ENCODE measurements at places on chromosomes 12 and 14.

DNA sequence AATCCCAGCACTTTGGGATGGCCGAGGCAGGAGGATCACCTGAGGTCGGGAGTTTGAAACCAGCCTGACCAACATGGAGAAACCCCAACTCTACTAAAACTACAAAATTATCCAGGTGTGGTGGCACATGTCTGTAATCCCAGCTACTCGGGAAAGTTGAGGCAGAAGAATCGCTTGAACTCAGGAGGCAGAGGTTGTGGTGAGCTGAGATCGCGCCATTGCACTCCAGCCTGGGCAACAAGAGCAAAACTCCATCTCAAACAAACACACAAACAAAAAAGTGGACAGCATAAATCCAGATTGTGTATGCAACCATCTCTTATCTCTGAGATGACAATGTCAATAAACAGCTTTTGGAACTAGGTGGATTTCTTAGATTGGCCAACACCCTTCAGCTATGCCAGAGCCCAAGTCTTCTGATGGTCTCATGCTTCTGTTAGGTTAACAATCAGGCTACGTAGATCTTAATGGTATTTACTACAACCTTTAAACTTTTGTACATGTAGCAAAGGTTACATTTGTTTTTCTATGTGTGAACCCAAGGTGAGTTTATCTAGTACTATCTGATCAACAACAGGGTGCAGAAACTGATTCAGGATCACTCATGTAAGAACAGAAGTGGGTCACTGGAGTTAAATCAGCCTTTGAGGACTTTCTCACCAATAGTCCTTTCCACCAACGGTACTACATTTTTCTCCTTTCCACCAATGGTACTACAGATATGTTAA, 73.7 kb downstream of the DUSP16 start:
- DNase-seq: no peak

GRCh38 chr12:24153079-24153478, 203.6 kb upstream of the SOX5 start:
- no peak for DNase-seq

DNA sequence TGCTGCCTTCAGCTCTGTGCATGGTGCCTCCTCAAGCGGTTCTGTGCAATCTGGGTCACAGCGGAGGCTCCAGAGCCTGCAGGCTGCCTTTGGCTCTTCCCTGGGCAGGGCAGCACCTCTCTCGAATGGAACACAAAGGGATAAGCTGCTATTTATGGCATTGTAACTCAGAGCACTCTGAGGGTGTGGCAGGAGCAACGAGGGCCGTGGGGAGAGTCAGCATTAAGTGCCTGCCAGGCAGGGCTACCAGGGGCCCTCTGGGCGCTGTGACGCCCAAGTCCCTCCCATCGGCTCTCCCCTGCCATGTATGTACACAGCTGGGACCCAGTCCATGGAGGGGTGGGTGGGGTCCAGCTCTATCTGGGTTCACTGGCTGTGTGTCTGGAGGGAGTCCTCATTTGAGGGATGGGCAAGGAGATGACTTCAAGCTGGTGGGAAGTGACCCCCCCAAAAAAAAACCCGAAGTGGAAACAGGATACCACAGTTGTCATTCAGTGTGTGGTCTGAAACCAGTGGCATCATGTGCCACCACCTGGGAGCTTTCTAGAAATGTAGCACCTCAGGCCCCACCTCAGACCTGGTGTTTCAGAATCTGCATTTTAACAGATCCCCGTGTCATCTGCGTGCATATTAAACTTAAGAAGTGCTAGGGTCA, 44.0 kb upstream of the OAS1 start:
- no peak for DNase-seq

GRCh38 chr12:100476013-100476751, 2.5 kb downstream of the NR1H4 start:
- no peak for DNase-seq

GRCh38 chr14:73567951-73568885, 795 bp upstream of the ACOT2 start:
- DNase-seq: no peak

- DNase-seq: no peak
These were observed 50.1 kb downstream of the KLRG1 start for GRCh38 chr12:9039397-9039977.

- DNase-seq: no peak
These were observed 3.1 kb downstream of the PRKAB1 start for GRCh38 chr12:119671070-119671469.

DNA sequence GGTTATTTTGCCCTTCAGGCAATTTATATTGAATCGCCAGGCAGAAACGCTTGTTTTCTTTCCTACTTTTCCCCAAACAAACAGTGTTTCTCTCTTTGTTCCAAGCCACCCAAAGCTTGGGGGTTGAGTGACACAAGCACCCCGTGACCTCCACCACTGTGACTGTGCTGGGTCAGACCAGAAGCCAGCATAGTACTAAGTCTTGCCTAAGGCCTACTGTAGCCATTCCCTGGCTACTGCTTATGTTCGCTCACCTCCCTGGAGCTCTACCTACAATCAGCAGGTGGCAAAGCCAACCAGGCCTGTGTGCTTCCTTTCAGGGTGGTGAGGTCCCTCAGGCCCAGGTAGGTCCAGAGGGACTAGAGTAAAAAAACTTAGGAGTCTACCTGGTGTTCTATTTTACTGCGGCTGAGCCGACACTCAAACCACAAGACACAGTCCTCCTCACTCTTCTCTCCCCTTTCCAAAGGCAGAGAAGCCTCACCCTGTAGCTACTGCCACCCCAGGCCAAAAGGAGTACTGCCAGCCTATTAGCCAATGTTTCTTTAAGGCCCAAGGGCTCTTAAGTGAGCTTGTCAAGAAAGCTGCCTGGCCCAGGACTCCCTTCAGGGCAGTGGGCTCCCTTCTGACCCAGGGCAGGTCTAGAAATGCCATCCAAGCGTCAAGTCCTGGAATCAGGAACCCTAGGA, 411.8 kb upstream of the MIS18BP1 start:
- no peak for DNase-seq

GRCh38 chr12:31021809-31022494, 51.7 kb upstream of the DDX11 start:
- no peak for DNase-seq

- DNase-seq: no peak
These were observed 44.1 kb downstream of the SETD3 start for GRCh38 chr14:99436247-99437180.

GRCh38 chr12:76074701-76075336, 9.7 kb downstream of the NAP1L1 start:
- DNase-seq: no peak

GRCh38 chr12:2614341-2614740, 180.4 kb upstream of the FKBP4 start:
- no peak for DNase-seq

DNA sequence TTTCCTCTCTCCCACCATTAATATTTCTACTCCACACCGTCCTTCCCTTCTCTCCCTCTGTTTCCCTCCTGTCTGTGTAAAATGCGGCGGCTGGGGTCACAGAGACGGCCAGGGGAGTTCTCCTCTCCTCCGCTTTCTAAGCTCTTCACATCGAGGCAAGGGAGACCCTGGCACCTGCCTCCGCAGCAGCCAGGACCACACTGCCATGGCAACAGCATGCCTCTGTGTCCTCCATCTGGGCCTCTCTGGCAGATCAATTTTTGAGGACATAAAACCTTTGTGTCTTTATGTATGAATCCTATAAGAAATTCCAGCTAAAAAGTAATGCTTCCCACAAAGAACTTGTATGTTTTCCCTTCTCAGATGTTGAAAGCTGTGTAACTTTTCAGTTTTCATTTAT, 41.4 kb downstream of the DYRK4 start:
- DNase-seq: no peak

DNA sequence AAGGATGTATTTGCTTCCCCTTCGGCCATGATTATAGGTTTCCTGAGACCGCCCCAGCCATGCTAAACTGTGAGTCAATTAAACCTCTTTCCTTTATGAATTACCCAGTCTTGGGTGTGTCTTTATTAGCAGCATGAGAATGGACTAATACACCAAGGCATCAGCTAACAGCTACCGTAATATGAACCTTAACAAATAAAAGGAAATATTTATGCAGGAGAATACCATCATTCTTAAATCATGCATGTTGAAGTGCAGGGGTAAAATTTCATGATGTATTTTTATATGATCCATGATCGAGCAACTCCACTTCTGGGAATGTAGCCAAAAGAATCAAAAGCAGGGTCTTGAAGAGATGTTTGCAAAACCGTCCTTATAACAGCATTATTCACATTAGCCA, 379.0 kb downstream of the NPAS3 start:
- no peak for DNase-seq

DNA sequence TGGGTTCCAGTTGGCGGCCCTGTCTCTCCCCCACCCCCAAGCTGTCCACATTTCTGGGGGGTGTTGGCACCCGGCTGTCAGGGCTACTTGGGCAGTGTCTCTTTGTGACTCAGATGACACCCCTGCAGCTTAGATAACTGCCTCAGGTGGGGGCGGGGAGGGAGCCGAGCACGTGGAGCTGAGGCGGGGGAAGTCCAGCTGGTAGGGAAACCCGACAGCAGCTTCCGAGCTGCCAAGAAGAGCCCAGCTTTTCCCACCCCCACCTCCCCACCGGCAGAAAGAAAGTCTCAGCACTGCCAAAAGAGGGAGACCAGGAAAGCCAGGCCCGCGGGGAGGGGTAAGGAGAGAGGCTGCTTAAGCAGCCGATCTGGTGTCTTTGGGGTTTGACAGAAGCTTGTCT, 1.4 kb downstream of the LRTM2 start:
- DNase-seq: no peak

DNA sequence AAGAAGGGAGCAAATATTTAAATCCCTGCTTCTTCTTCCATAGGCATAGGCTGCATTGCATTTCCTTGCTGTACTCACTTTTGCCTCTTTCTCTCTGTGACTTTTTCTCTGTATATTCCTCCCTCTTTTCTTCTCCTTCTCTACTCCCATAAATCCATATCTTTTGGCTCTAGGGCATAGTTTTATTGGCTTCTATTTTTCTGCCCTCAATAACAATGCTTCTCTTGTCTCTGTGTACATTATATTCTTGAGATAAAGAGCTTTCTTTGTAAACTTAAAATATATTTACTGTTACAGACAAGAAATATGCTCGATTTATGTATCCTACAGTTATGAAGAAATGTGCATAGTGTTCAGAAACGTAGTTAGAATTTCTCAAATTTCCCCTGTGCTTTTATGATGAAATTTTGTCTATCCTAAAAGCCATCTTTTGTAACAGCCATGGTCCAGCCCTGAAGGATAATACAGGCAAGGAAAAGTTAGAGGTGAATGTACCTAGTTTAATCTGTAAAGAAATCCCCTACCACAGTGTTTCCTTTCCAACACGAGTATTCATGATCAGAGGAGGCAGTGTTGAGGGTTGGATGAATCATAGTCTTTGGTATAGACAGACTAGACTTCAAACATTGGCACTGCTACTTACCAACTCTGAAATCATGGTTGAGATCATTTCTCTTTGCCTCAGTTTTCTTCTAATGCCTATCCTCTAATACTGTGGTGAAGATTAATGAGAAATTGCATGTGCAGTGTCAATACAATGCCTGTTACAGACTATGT, 173.3 kb upstream of the FAR2 start:
- no peak for DNase-seq

- no peak for DNase-seq
These were observed 34.8 kb downstream of the TMCC3 start for GRCh38 chr12:94615260-94616181.

GRCh38 chr12:120438495-120439198, 734 bp downstream of the COX6A1 start:
- DNase-seq: no peak

DNA sequence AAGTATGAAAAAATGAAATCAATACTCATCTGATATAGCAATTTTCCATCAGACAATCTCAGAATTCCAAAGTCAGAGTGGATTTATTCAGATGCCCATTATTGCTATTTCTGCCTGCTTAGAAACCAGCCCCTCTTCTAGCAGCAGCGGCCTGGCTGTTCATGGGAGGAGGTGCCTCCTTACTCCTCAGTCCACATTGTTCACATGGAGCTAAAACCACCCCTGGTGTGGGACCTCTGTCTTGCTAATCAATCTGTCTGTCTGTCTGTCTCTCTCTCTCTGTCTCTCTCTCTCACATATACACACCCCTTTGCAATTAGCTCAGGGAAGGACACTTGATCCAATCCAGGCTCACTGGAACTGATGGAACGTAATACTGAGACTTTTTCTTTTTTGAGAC, 176.1 kb downstream of the APAF1 start:
- DNase-seq: no peak

DNA sequence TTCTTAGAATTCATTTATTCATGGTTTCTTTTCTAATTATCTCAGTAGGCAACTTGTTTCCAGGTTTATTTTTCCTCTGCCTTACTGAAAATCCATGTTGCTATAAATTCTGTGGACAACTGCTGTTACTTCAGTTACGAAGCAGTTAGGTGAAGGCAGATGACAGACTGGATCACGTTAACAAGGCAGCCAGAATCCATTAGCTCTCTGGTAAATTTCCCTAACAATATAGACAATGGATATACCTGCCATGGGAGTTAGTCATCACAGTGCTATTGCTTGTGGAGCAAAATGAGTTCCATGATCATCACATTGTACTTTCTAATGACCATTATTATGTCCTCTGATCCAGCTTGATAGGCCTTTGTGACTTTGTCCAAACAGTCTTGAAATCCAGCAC, 291.5 kb downstream of the NELL2 start:
- no peak for DNase-seq

DNA sequence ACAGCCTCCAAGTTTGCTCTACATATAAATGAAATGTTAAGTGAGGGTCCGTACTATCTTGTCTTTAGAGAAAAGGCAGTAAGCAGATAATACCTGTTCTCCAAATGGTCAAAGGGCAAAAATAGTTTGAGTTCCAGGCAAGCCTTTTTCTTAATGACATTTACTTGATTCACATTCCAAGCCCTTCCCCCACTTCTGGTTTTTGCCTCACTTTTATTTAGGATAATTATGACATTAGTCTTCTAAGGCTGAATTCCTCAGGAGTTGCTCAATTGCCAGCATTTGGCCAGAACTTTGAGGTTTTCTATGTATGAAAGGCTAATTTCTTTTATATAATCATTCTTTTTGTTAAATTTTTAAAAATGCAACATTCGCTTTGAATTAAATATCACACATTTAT, 62.5 kb upstream of the DUSP6 start:
- no peak for DNase-seq

DNA sequence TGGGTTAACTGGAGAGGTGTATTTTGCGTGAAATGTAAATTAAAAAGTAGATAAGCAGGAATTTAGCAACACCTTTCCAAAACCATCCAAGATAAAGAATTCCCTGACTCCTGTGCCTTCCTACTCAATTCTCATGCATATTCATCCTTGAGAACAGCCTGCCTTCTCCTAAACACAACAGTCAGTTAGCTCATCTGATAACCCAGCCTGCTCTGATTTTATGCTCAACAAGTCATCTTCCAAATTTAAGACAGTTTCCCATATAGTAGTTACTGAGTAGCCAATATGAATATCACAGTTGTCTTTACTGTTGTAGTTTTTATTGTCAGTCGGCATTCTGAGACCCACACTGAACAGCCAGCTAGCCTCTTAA, 27.1 kb downstream of the CPNE8 start:
- DNase-seq: no peak

DNA sequence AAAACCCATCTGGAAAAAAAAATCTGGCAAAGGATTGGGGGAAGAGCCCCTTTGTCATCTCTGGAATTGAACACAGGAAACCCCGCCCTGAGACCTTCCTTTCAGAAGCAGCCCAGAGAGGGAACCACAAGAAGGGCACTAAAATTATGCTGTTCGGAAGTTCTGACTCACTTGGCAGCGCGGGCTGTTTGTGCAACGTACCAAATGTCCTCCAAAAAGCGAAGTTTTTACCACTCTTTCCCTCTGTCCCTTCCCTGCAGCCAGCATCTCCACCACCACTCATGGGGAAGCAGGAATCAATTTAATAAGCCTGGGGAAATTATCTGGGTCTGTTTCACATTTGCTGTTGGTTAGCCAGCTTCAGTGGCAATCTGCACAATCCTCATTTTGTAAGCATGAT, 3.2 kb upstream of the SYNE3 start:
- DNase-seq: no peak

- DNase-seq: no peak
These were observed 7.5 kb downstream of the WIF1 start for GRCh38 chr12:65113621-65114035.

Data from T-cell (primary cell).